ENCODE measurements at places on chromosomes 5 and 9. TPM values are rescaled to one million over a fixed set of nuclear protein-coding genes. Genes with fewer than 3 reads are reported as not detected.

DNA sequence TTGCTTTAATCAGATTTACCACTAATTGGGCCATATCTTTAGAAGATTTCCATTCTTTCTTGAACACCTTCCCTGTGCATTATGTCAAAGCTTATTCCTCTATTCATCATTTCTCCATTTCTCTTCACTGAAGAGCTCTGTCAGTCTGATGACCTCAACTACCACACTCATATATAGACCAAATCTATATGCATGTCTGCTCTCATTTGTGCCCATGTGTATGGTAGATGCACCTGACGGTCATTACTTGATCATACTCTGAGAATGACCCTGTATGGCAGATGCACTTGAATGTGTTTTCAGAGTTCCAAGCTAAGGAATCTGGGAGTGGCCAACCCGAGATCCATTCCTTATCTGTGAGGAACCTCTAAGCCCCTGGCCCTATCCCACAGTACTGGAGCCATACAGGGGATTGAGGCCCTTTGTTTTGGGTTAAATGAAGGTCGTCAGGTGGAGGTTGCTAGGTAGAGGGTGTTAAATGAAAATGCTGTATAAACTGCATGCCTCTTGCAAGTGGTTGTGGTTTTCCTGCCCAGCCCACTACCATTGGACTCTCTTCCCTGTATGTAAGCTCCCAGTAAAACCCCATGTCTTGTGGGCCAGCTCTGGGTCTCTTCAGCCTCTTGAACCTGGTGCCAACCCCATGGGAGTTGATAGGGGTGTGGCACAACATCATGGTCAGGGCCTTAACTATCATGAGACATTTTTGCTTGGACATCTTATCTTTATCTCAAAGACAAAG, 229.5 kb downstream of the KIAA0825 start:
- H3K27me3 ChIP-seq, result no peaks in the 10 kb centered on the region
- no peaks in the 10 kb centered on the region for H3K4me1 ChIP-seq
- H3K36me3 ChIP-seq, result no peaks in the 10 kb centered on the region
- H3K27ac ChIP-seq, result no peak overlapping the region
- no peak for DNase-seq

Gene IL13
- total RNA-seq, result not detected

Gene MCTP1
- total RNA-seq, result 15.8 TPM

GRCh38 chr9:89576404-89576839, 28.4 kb upstream of the GADD45G start:
- no peaks in the 10 kb centered on the region for H3K27me3 ChIP-seq
- no peaks in the 10 kb centered on the region for H3K4me1 ChIP-seq
- DNase-seq, result no peak
- H3K4me3 ChIP-seq, result no peak overlapping the region
- no peaks in the 10 kb centered on the region for H3K36me3 ChIP-seq
- H3K27ac ChIP-seq, result no peak overlapping the region

GRCh38 chr5:88889189-88890069, 6.4 kb upstream of the MEF2C start:
- peak overlapping the region; percentile 61 for H3K4me3 ChIP-seq
- H3K27ac ChIP-seq, result peak overlapping the region; percentile 89
- peaks cover 53% of the 10 kb centered on the region for H3K4me1 ChIP-seq
- H3K36me3 ChIP-seq, result no peaks in the 10 kb centered on the region
- no peaks in the 10 kb centered on the region for H3K27me3 ChIP-seq

DNA sequence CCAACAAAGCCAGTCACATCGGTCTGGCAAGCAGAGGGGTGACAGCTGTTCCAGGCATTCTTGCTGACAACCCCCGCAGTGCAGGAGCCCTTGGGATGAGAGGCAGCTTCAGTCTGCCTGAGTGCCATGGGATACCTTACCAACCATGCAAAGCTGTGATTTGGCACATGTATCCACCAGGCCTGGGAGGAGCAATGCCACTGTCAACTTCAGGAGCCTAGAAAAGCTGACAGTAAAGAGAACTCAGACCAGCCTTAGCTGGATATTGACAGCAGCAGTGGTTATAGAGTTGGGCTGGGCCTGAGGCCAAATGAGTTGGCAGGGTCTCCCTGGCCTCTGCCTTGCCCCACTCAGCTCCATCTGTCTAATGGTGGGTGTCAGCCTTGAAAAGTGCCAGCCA, 10.1 kb upstream of the PLPPR1 start:
- no peak overlapping the region for H3K4me3 ChIP-seq
- H3K27ac ChIP-seq, result no peak overlapping the region
- H3K27me3 ChIP-seq, result no peaks in the 10 kb centered on the region
- H3K36me3 ChIP-seq, result no peaks in the 10 kb centered on the region

Gene POU5F2
- total RNA-seq, result 6.1 TPM

Gene TMEM252
- not detected for total RNA-seq

DNA sequence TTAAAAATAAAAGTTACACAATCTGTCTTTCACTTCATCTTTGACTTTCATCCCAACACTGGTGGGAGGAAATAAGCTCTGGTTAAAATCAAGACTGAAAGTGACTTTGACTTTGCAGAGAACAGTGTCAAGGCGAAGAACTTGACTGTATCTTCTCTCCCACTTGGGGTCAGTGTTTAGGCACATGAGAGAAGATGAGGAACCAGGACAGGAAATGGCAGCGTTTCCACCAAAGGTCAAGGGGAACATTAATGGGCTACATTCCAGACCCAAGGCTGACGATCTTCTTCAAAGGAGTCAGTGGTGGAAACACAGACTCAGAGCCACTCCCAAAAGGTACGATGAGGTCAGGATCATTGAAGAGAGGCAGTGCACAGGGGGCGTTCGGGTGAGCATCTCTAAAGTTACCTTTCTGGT, 409.5 kb downstream of the ARHGEF28 start:
- no peak overlapping the region for H3K4me3 ChIP-seq
- DNase-seq, result no peak
- no peaks in the 10 kb centered on the region for H3K36me3 ChIP-seq
- H3K27me3 ChIP-seq, result no peaks in the 10 kb centered on the region
- H3K27ac ChIP-seq, result no peak overlapping the region

GRCh38 chr9:655875-656274, 185.6 kb upstream of the DMRT1 start:
- no peaks in the 10 kb centered on the region for H3K4me1 ChIP-seq
- peak; percentile 79 for DNase-seq

Gene C5orf58
- not detected for total RNA-seq

Gene HTR4
- 3.1 TPM for total RNA-seq

Gene ARHGEF28
- total RNA-seq, result 6.4 TPM

Gene ECM2
- total RNA-seq, result 7.5 TPM

DNA sequence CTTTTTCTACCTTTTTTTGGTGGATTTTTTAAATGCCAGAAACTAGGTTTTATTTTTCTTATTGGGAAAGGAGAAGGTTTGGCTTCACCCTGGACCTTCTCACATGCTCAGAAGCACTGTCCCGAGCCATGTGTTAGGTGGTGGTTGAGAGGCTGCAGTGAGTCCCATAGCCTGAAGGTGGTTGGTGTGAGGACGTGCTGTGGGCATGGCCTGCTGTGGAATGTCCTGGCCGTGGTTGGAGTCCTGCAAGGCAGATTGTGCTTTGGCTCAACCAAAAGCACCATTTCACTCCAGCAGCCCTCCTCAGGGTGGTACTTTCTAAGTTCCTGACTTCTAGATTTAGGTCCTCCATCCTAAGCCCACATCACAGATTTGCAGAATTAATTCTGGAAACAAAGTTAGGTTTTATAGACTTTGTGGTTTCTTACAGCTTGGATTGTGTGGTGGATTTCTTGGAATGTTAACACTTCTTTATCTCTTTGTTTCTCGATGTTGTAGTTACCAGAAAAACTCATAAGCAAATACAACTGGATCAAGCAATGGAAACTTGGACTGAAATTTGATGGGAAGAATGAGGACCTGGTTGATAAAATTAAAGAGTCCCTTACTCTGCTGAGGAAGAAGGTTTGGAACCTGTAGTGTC, 22.6 kb downstream of the OTULIN start:
- no peak for DNase-seq
- no peaks in the 10 kb centered on the region for H3K4me1 ChIP-seq
- peaks cover 25% of the 10 kb centered on the region for H3K36me3 ChIP-seq
- H3K27ac ChIP-seq, result no peak overlapping the region
- no peaks in the 10 kb centered on the region for H3K27me3 ChIP-seq
- H3K4me3 ChIP-seq, result no peak overlapping the region

DNA sequence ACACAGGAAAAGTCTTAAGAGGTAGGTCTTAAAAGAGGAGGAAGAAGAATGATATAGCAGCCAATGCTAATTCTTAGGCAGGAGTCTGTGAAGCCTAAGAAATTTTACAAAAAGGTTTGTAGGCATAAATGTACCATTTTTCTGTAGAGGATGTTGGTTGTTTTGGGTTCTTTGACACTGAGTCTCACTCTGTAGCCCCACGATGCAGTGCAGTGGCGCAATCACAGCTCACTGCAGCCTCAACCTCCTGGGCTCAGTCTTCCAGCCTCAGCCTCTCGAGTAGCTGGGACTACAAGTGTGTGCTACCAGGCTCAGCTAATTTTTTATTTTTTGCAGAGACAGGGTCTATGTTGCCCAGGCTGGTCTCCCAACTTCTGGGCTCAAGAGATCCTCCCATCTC, 37.7 kb upstream of the RNF38 start:
- H3K27ac ChIP-seq, result no peak overlapping the region
- DNase-seq, result no peak
- H3K36me3 ChIP-seq, result no peaks in the 10 kb centered on the region
- peaks cover 8% of the 10 kb centered on the region for H3K4me1 ChIP-seq

- H3K4me1 ChIP-seq, result peaks cover 6% of the 10 kb centered on the region
- peak overlapping the region; percentile 32 for H3K27ac ChIP-seq
- no peak for DNase-seq
- H3K27me3 ChIP-seq, result no peaks in the 10 kb centered on the region
Observed at GRCh38 chr9:13787234-13787833, 507.8 kb upstream of the MPDZ start.

GRCh38 chr5:6710070-6710469, 3.2 kb upstream of the TENT4A start:
- H3K36me3 ChIP-seq, result no peaks in the 10 kb centered on the region
- H3K4me1 ChIP-seq, result peaks cover 23% of the 10 kb centered on the region
- H3K27ac ChIP-seq, result no peak overlapping the region
- no peak overlapping the region for H3K4me3 ChIP-seq
- no peak for DNase-seq

- no peaks in the 10 kb centered on the region for H3K36me3 ChIP-seq
- no peaks in the 10 kb centered on the region for H3K27me3 ChIP-seq
- H3K27ac ChIP-seq, result no peak overlapping the region
- DNase-seq, result no peak
- H3K4me3 ChIP-seq, result no peak overlapping the region
Observed at GRCh38 chr5:109942646-109943045, 252.9 kb downstream of the MAN2A1 start.

DNA sequence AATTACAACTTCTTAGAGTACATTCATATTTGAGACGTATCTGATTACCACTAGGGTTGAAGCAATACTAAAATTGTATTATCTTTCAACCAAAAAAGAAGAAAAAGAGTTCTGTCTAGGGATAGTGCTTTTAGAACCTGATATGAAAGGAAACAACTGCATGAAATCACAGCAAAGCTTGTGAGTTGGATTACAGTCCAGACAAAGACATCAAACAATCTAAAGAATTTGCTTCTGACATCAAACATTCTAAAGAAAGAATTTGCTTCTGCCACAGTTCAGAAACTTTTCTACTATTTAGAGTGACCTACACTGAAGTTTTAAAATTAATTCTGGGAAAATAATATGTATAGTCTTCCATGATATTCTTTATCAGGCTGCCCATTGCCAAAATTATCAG, 1141.1 kb upstream of the ACO1 start:
- no peaks in the 10 kb centered on the region for H3K4me1 ChIP-seq
- no peak overlapping the region for H3K27ac ChIP-seq
- no peaks in the 10 kb centered on the region for H3K36me3 ChIP-seq
- H3K27me3 ChIP-seq, result no peaks in the 10 kb centered on the region

DNA sequence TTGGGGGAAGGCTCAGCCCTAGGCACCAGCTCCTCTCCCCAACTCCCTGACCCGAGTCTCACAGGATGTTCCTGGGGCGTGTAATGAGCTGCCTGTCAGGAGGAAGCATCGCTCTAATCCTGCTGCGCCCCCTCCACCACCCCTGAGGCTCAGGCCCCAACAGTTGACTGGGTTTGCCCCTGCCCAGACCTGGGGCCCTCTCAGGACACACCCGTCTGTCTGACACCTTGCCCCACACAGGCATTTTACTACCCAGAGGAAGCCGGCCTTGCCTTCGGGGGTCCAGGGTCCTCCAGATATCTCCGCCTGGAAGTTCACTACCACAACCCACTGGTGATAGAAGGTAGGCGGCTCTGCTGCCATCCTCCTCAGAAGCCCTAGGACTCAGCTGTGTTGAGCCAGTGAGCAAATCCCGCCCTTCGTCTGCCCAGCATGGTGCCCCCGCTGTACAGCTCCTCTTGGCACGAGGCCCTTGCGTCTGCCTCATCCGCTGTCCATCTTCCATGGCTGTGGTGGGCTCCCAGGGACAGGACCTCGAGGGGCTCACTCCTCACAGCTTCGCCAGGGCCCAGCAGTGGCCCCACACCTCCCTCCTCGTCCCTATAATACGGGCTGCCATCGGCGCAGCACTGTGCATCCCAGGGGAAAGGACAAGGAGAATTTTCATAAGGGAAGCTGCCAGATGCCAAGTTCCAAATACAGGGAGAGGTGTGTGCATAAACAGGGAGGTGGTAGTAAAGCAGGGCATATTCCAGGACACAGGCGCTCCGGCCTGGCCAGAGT, 8.0 kb downstream of the DBH start:
- no peaks in the 10 kb centered on the region for H3K36me3 ChIP-seq
- no peak overlapping the region for H3K4me3 ChIP-seq
- H3K27me3 ChIP-seq, result peaks cover 2% of the 10 kb centered on the region
- no peak for DNase-seq
- H3K27ac ChIP-seq, result no peak overlapping the region

DNA sequence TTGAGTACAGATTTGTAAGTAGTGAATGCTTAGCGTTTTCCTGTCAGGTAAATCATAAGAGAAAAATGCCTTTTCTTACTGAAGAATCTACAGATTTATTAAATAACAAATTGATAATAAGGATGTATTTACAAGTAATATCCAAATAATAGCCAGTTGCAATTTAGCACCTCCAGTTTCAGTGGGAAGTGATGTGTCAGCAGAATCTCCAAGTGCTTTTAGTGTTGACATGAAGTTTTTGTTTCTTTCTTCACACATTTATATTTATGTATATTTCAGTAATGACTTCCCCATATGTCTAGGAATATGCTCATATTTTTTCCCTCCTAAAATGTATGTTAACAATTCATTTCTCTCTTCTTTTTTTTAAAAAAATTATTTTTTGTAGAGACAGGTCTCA, 229.9 kb upstream of the GRIN3A start:
- no peaks in the 10 kb centered on the region for H3K27me3 ChIP-seq
- H3K36me3 ChIP-seq, result no peaks in the 10 kb centered on the region
- H3K4me1 ChIP-seq, result no peaks in the 10 kb centered on the region
- no peak overlapping the region for H3K4me3 ChIP-seq
- H3K27ac ChIP-seq, result no peak overlapping the region

Gene ADAMTS13
- total RNA-seq, result 0.82 TPM

Gene FAM200C
- total RNA-seq, result 4.3 TPM

DNA sequence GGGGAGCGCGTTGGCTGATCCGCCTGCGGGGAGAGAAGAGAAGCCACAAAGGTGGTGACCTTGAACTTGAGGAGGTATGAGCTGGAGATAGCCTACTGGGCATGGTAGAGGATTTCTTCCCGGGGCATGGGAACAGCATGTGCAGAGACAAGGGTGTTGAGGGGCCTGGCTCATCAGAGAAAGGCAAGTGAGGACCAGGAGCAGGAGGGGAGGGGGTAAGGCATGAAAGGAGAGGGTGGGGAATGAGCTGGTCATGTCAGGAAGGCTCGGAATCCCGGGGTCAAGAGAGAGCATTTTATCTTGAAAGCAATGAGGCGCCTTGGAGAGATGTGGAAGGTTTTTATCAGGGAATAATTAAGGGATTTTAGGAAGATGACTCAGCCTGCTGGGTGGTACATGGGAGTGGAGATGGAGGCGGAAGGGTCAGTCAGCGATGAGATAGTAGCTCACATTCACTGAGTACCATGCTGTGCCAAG, 121.1 kb downstream of the LHX2 start:
- H3K4me1 ChIP-seq, result no peaks in the 10 kb centered on the region
- H3K27me3 ChIP-seq, result no peaks in the 10 kb centered on the region
- no peak for DNase-seq
- no peaks in the 10 kb centered on the region for H3K36me3 ChIP-seq

Gene ADRA1B
- total RNA-seq, result 0.66 TPM
